ENCODE measurements at places on chromosomes 2 and 18.

DNA sequence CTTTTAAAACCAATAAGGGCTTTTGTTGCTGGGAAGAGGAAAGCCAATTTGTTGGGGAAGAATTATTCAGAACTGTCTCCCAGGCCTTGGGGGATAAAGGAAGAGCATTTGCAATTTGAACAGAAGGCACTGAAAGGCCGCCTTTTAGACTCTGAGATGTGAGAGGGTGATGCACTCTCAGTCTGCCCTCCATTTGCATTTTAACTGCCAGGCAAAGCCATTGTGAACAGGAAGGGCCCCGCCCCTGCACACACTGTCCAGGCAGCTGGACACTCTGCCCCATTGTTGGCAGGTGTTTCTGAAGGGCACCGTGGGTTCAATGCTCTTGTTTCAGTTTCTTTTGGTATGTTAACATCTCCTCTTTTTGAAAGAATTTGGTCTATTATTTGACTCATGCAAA is 169.5 kb upstream of the COPS8 start:
- no peak for DNase-seq

DNA sequence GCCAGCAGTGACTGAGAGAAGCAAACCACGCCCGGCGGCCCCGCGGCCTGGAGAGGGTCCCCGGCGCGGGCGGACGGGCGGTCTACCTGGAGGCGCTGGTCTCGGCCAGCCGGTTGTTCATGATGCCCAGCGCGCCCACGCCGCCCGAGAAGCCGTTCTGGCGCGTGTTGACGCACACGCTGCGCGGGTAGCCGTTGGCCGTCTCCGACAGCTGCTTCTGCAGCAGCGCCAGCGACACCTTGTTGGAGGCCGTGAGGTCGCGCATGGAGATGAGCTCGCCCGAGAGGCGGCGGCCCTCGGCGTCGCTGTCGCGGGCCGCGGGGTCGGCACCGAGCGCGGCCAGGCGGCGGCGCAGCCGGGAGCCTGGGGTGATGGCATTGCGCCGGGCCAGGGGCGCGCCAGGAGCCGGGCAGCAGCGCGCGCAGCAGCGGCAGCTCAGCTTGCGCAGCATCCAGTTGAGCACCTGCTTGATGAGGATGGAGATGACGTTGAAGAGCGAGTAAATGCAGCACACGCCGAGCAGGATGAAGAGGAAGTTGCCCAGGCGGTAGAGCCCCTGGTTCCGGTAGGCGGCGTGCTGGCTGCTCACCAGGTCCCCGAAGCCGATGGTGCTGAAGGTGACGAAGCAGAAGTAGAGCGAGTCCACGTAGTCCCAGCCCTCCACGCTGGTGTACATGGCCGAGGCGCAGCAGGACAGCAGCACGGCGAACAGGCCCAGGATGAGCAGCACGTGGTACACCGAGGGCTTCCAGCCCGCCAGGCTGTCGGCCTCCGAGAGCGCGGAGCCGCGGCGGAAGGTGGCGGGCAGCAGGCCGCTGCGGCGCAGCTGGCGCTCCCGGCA is 118.1 kb downstream of the MSH2 start:
- DNase-seq, result peak; percentile 34

GRCh38 chr2:131030478-131030971 is 62.7 kb downstream of the FAM168B start:
- no peak for DNase-seq

DNA sequence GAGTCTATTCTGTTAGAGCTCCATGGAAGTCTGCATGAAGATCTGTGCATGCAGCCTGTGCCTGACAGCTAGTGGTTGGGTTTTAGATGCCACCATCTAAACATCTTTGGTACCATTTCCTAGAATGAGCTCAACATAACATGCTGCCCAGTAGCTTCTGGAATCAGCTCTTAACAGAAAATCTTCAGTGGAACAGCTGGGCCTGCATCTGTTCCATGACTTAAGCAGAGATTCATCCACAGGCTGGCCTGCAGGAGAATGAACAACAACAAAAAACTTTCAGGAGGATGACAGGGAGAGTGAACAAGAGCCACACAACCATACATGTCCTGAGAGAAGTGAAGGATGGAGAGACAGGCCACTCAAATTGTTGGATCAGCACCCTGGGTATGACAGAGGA is 316.6 kb downstream of the RDH14 start:
- no peak for DNase-seq

DNA sequence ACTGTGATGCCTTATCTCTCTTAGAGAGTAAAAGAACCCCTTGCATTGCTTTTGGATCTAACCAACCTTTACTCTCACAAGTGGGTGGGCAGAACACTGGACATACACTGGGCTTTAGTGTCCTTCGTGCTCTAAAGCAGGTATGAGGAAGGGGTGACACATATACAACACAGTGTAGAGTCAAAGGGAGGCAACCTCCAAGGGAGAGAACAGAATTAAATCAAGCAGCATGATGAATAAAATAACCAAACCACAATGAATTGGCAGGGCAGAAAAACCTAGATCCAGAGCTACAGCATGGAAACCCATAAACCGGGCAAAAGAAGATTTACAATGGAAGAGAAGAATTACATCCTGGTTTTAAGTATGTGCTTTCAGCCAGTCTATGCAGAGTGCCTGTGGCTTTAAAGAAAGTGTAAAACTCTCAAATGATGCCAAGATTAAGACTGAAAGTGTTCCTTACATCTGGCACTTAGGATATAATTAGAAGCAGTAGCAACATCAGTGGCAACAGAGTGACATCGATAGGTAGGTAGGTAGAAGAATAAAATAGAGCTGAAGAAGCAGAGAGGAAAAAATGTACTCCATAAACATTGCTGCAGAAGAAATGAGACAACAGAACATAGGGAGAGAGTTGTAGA is 191.7 kb upstream of the ZC3H15 start:
- DNase-seq, result no peak

GRCh38 chr2:3604991-3605961 is 10.4 kb downstream of the COLEC11 start:
- DNase-seq, result no peak
